Naive thymus-derived CD8-positive, alpha-beta T cell (primary cell): ENCODE measurements at places on chromosomes 2 and 18.

DNA sequence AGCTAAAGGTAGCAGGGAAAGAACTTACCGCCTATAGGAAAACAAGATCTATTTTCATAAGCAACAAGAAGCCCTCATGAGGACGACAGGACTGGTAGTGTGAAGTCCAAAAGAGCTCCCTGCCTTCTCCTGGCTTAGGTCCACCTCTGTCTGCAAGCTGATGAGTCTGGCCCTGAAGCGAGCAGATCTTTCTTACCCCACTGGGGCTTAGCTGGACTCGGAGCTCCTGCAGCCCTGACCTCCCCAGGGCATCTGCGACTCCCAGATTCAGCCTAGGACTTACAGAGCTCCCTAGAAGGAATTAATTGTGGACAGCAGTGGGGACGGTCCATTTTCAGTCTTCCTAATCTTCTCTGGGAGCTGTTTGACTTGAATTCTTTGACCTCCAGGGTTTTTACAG, 53.7 kb downstream of the MCFD2 start:
- DNase-seq: no peak

- DNase-seq: no peak
Observed at GRCh38 chr2:89841476-89841840, 1150.0 kb downstream of the RPIA start.

DNA sequence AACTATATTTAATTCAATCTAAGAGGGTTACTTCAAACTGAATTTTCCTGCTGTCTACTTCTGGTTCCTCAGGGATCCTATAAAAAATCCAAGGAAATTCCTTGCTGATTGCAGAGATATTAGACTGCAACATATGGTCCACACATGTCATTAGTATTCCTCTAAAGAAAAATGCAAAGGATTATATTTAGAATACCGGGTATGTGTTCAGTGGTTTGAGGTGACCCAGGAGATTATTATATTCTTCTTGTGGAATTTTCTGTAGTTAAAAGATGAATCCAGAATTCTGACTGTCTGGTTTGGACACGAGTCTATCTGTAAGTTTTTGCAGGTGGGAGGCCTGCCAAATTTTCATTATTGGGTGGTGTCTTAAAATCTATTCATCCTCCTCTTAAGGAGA, 18.2 kb downstream of the HOXD1 start:
- no peak for DNase-seq

- no peak for DNase-seq
Observed at GRCh38 chr2:68031542-68032160, 31.2 kb downstream of the C1D start.

- DNase-seq: no peak
Observed at GRCh38 chr18:31439807-31440325, 7.7 kb upstream of the DSG3 start.

GRCh38 chr2:238868616-238869292, 20.9 kb downstream of the TWIST2 start:
- DNase-seq: no peak

GRCh38 chr2:158917121-158917520, 51.3 kb upstream of the TANC1 start:
- DNase-seq: no peak

DNA sequence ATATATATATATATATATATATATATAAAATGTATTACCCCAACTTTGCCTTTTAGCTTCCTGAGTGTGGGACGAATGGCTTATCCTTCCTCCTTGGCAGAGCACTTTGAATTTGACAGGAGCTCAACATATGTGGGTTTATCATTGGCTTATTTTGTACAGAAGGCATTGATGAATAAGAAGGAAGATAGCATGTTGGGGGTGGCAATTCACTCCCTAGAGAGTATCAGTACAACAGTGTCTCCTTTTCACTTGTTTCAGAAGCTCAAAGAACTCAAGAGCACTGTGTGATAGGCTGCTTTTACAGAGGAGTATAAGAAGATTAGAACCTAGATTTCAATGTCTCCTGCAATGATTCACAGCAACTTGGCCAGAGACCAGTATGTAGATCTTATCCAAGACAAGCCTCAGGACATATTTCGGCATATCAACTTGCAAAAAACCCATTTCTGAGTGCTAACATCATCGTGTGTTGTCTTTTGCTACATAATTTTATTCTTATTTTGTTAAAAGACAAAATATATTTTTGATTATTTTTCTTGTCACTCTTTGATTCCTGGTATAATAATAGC, 345.8 kb downstream of the SOCS6 start:
- no peak for DNase-seq

GRCh38 chr2:74779587-74780135, 54.3 kb upstream of the HK2 start:
- DNase-seq: no peak

DNA sequence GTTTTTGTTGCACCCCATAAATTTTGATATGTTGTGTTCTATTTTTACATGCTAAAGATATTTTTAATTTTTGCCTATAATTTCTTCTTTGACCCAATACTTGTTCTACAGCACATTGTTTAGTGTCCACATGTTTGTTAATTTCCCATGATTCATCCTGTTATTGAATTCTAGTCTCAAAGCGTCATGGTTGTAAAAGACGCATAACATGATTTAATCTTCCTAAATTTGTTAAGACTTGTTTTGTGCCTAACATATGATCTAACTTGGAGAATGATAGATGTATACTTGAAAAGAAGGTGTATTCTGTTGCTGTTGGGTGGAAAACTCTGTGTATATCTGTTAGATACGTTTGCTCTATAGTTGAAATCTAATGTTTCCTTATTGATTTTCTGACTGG, 27.1 kb upstream of the SULT1C3 start:
- DNase-seq: no peak

GRCh38 chr2:48344441-48344756, 185.6 kb upstream of the STON1 start:
- no peak for DNase-seq

GRCh38 chr2:10864251-10864650, 47.5 kb upstream of the KCNF1 start:
- no peak for DNase-seq

- DNase-seq: no peak
Observed at GRCh38 chr18:23470620-23471387, 17.7 kb downstream of the RIOK3 start.

GRCh38 chr18:67731851-67732250, 215.3 kb upstream of the DSEL start:
- no peak for DNase-seq

DNA sequence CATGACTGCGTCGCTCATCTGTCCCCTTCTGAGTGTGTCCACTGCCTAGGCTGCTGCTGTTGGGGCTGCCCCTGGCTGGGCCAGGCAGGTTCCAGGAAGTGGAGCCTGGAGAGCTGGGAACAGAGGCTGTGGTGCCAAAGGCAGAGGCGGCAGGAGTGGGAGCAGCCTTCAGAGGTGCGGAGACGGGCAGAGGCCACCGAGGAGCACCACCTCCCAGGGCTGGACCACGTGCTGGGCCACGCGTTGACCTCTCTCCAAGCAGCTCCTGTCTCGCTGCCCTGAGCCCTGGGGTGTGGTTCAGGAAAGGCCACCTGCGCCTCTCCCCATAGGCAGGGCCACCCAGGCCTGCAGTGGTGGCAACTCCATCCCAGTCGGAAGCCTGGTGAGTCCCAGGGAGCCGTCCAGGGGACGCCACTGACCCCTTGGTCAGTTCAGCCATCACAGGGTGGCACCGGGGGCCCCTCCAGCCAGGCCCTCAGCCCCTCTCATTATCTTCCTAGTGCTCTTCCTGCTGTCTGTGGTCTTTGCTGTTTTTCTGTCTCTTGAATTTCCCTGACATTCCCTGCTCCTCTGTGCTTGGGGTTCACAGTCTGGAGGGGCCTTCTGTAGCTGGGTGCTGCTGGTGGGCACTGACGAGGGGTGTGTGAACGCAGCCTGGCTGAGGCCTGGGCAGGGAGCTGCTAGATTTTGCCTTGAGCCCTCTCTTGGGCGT, 122.8 kb upstream of the HS6ST1 start:
- DNase-seq: no peak

DNA sequence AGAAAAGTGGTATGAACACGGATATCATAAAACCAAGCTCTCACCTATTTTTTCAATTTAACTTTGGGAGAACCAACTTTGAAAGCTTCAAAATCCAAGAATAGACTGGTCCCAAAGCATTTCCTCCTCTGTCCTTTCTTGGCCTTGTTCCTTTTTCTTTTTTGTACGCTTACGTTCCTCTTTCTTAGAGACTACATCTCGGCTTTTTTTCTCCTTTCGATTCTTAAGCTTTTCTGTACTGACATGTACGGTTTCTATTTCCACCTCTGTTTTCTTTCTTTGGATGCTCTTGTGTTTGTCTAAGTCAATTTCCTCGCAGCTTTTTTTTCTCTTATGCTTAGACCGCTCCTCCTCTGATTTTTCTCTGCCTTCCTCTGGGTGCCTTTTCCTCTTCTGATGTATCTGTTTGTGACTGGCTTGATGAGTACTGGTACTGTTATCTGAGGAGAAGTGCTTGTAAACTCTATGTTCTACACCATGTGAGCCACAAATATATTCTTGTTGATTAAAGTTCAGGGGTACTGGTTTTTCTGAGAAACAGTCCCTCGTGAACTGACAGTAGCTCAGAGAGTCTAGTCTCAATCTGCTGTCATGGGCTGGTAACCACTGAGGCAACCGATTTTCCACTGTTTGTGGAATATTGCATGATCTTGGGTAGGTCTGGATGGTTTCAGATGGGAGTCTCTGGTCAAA, 11.5 kb upstream of the RNU2-63P start:
- DNase-seq: no peak

DNA sequence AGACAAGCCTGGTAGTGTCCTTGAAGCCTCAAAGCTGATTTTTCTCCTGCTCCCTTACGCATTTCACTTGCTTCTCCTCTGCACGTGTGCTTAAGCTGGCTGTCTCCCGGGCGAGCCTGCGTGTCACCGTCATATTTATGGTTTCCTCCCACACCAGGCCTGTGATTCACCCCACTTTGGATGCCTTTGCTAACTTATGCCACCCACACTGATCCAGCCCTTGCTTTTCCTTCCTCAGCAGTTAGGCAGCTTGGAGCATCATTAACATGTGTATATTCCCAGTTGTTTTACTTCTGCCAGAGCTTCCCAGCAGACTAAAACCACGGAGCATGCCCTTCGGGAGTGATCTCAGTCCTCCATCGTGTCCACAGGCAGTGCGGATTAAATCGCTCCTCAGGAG, 2.2 kb downstream of the ST3GAL5 start:
- DNase-seq: no peak

DNA sequence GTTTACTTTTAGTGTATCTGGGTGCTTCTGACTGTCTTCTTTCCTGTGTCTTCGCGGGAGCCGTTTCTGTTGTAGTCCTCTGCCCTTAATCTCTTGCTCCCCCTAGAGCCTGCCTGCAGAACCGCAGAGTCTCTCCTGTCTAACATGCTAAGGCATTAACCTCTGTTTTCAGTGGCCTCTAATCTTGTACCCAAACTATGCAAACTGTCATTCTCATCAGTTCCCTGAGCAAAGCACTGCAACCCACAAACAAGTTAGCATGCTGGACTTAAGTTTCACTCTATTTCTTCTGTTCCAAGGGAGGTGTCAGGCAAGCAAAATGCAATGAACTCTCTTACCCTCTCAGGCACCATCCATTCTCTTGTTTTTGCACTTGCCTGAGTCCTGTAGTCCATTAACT, 138.4 kb downstream of the OTX1 start:
- DNase-seq: no peak

DNA sequence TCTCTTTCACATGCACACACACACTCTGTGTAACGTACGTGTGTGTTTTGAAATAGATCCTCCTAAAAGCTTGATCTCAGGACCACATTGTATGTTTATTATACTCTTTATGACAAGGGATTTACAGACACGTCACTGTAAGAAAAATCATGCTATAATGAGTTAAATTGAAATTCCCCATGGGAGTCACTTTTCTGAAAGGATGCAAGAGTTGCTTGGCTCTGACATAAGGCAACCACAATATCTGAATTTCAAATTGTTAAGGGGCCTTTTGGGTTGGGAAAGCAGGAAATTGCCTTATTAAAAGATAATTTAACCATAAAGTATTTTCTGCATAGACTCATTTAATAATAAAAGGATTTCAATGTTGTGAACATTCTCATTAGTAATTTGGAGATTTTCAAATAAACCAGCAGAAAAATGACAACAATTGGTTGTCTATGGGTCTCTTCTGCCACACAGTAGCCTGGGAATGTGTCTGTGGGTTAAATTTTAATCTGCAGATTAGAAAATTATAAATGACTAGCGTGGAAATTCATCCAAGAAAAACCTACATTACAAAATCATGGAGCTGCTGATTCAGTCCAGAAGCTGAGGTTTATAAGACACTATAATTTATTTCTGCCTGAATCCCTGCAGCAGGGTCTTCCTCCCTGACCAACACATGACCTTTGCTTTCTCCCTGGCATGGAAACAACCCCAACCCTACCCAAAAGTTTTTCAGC, 75.9 kb upstream of the PID1 start:
- DNase-seq: no peak

- DNase-seq: no peak
Observed at GRCh38 chr2:221203125-221203524, 369.0 kb downstream of the EPHA4 start.

GRCh38 chr2:120809609-120810440, 74.2 kb downstream of the GLI2 start:
- DNase-seq: no peak

GRCh38 chr18:36350251-36350651, 52.7 kb downstream of the FHOD3 start:
- no peak for DNase-seq

- no peak for DNase-seq
Observed at GRCh38 chr18:74476140-74476539, 19.0 kb upstream of the DIPK1C start.

DNA sequence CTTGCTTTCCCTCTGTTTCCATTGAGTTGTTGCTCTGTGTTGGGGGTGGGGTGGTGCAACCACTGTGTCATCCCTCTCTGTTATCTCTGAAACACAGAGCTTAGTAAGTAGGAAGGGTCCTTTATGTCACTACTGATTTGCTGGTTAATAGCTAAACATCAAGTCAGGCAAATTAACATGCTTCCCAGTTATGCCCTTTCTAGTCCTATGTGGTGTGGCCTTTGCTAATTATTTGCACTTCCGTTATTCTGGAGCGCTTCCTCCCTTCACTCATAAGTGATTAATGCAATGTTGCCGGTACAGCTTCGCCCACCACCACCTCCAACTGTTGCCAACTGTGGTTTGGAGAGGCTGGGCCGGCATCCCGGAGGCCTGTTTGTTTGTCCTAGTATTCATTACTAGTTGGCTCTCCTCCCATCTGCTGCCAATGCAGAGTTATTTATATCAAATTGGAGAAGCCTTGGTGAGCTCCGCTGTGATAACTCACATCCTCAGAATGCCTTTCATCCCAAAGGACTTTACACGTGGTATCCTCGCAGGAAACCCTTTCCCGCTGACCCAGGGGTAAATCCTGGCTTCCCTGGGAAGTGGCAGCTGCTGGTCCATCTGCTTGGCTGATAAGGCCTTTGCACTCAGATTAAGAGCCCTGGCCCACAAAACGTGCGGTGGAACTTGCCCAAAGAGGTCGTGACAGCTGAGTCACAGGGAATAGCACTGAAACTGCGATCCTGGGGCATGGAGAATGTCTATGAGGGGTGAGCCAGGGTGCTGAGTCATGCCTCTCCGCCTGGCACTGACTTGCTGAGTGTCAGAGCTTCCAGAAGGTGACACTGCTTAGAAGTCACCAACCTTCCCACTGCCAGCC, 72.0 kb upstream of the ZCCHC2 start:
- DNase-seq: no peak

GRCh38 chr2:75074708-75075107, 116.3 kb downstream of the POLE4 start:
- no peak for DNase-seq
